CD14-positive monocyte (primary cell): ENCODE measurements at places on chromosomes 3 and 15. TPM values are rescaled to one million over a fixed set of nuclear protein-coding genes. Genes with fewer than 3 reads are reported as not detected.
A peak's percentile ranks its signal among the peaks of the same experiment; 100 is the strongest.

The ITIH1 gene
- polyA plus RNA-seq, result 0.75 TPM

The PODXL2 gene
- polyA plus RNA-seq, result 0.64 and 0.75 TPM in 2 replicates

The ZPLD1 gene
- polyA plus RNA-seq, result not detected

The GOLGB1 gene
- 2.9 and 7.1 TPM in 2 replicates for polyA plus RNA-seq

The SETD2 gene
- polyA plus RNA-seq, result 12.1 and 22.4 TPM in 2 replicates

The ISLR gene
- not detected for polyA plus RNA-seq

The GASK1A gene
- polyA plus RNA-seq, result not detected

The ABHD5 gene
- 32.9 TPM for polyA plus RNA-seq

The GPR62 gene
- polyA plus RNA-seq, result not detected in 2 replicates

The EXD1 gene
- polyA plus RNA-seq, result 0.08 TPM

The GOLGA6L7 gene
- not detected in 2 replicates for polyA plus RNA-seq

The RNU5B-1 gene
- polyA plus RNA-seq, result not detected

- DNase-seq, result no peak
- H3K27me3 ChIP-seq, result no peaks in the 10 kb centered on the region
- no peak overlapping the region for H3K27ac ChIP-seq
- H3K4me1 ChIP-seq, result no peaks in the 10 kb centered on the region
- H3K36me3 ChIP-seq, result no peaks in the 10 kb centered on the region
Measured at GRCh38 chr15:39127151-39127790, 453.6 kb upstream of the THBS1 start.

DNA sequence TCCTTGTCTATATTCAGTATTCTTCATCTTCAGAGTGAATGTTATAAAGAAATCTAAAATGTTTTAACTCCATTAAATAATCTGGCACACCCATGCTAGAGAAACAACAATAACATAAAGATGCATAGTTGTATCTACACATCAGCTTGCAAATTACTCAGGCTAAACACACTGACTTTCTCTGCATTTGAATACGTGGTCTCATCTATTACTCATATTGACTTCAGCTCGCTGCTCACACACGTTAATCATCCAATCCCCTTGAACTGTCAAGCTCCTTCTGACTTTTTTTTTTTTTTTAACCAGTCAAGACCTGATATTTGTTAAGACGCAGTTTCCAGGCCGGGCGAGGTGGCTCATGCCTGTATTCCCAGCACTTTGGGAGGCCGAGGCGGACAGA, 1137.3 kb upstream of the CADM2 start:
- no peaks in the 10 kb centered on the region for H3K4me1 ChIP-seq
- no peak for DNase-seq
- no peaks in the 10 kb centered on the region for H3K36me3 ChIP-seq
- no peaks in the 10 kb centered on the region for H3K27me3 ChIP-seq
- no peak overlapping the region for H3K27ac ChIP-seq
- H3K4me3 ChIP-seq, result no peak overlapping the region

DNA sequence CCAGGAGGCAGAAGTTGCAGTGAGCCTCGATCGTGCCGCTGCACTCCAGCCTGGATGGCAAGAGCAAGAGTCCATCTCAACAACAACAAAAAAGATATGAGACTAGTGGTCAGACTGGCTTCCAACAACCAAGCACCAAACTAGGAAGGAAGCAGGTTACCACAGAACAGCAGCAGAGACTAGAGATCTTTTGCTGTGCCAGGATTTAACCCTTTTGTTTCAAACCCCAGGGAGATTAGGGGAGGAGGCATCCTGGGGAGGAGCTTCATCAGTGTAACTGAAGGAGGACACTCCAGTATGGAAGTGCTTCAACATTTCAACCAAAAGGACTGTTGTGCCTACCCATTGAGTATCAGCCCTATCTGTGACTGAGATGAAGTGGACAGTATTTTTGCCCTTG, 240.3 kb downstream of the ZIC1 start:
- no peaks in the 10 kb centered on the region for H3K36me3 ChIP-seq
- H3K27me3 ChIP-seq, result no peaks in the 10 kb centered on the region
- no peak overlapping the region for H3K4me3 ChIP-seq
- DNase-seq, result no peak
- H3K4me1 ChIP-seq, result no peaks in the 10 kb centered on the region

DNA sequence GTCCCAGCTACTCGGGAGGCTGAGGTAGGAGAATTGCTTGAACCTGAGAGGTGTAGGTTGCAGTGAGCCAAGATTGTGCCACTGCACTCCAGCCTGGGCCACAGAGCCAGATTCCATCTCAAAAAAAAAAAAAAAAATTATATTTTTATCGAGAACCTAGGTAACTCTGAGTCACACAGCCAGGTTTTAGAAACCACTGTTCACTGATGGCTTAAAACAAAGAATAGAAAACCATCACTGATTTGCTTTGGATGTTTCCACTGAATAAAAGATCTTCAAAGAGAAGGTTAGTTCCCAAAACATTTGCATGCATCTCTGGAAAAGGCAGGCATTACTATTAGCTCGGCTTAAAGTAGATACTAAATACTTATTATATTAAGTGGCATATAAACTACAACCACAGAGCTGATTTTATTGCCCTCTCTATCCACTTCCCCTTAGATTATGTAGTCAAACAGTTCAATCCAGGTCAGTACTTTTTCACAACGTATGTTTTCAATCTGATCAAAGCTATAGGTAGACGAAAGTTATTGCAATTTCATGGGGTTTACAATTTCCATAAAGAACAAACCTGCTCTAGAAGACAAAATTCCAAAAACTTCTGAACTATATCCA, 1.4 kb downstream of the B4GALT4 start:
- DNase-seq, result no peak
- peaks cover 19% of the 10 kb centered on the region for H3K36me3 ChIP-seq
- H3K4me3 ChIP-seq, result no peak overlapping the region
- no peaks in the 10 kb centered on the region for H3K27me3 ChIP-seq
- H3K4me1 ChIP-seq, result peaks cover 28% of the 10 kb centered on the region

DNA sequence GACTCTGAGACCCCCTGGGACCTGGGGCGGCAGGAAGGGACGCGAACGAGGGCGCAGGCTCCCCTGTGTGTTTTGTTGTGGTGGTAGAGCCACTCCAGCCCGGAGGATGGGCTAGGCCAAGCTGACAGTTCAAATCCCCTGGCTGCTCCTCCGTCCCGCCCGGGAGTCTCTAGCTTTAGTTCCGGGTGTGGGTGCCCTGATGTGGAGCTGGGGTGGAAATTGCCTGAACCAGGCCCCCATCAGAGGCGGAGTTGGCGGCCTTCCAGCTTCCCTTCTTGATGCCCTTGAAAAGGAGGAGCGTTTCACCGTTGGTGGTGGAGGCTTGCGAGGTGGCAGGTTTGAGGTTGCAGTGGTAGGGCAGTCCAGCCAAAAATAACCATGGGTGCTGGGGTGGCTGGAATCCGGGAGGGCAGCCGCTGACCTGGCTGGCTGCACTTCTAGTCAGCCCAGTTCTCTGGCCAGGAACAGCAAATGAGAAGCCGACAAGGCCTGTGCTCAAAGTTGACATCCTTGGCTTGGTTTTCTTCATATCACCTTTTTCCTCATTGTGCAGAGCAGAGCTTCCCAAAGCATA, 817 bp downstream of the CLK3 start:
- H3K4me1 ChIP-seq, result peaks cover 15% of the 10 kb centered on the region
- peak overlapping the region; percentile 95 for H3K27ac ChIP-seq
- H3K36me3 ChIP-seq, result peaks cover 40% of the 10 kb centered on the region

GRCh38 chr15:51237816-51238215, 100.6 kb downstream of the CYP19A1 start:
- H3K27me3 ChIP-seq, result no peaks in the 10 kb centered on the region
- H3K27ac ChIP-seq, result no peak overlapping the region
- H3K4me3 ChIP-seq, result no peak overlapping the region
- peaks cover 10% of the 10 kb centered on the region for H3K4me1 ChIP-seq
- H3K36me3 ChIP-seq, result no peaks in the 10 kb centered on the region

GRCh38 chr3:172256101-172256734, 192.0 kb downstream of the GHSR start:
- H3K36me3 ChIP-seq, result peaks cover 54% of the 10 kb centered on the region
- peak; percentile 7 for DNase-seq
- H3K27me3 ChIP-seq, result no peaks in the 10 kb centered on the region
- H3K4me1 ChIP-seq, result no peaks in the 10 kb centered on the region

GRCh38 chr3:122679882-122680474, 661 bp upstream of the PARP14 start:
- H3K27me3 ChIP-seq, result no peaks in the 10 kb centered on the region
- H3K4me3 ChIP-seq, result peak overlapping the region; percentile 78
- peak overlapping the region; percentile 89 for H3K27ac ChIP-seq
- H3K4me1 ChIP-seq, result peaks cover 48% of the 10 kb centered on the region

GRCh38 chr3:107284612-107285011, 92.6 kb upstream of the CCDC54 start:
- H3K4me1 ChIP-seq, result no peaks in the 10 kb centered on the region
- H3K36me3 ChIP-seq, result no peaks in the 10 kb centered on the region
- no peak for DNase-seq
- H3K4me3 ChIP-seq, result no peak overlapping the region
- no peaks in the 10 kb centered on the region for H3K27me3 ChIP-seq

DNA sequence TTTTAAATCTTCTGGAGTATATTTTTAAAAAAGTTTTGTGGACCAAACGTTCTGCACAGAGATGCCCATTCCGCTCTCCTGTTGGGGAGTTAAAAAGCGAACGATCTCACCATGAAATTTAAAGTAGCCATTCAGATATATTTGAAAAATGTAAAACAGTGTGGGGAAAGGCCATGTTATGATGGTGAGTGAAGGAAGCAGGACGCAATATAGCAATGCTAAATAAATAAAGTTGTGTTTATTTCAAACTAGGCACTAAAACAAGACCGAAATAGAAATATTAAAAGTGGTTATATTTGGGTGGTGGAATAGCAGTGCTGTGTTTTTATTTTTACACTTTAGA, 327 bp upstream of the CCDC13 start:
- no peaks in the 10 kb centered on the region for H3K27me3 ChIP-seq
- H3K4me3 ChIP-seq, result peak overlapping the region; percentile 52
- no peak for DNase-seq
- H3K27ac ChIP-seq, result peak overlapping the region; percentile 91
- H3K4me1 ChIP-seq, result peaks cover 15% of the 10 kb centered on the region

- no peaks in the 10 kb centered on the region for H3K36me3 ChIP-seq
- H3K4me3 ChIP-seq, result no peak overlapping the region
- H3K4me1 ChIP-seq, result no peaks in the 10 kb centered on the region
- no peak for DNase-seq
- no peaks in the 10 kb centered on the region for H3K27me3 ChIP-seq
Measured at GRCh38 chr3:133854264-133855001, 41.2 kb downstream of the RAB6B start.

DNA sequence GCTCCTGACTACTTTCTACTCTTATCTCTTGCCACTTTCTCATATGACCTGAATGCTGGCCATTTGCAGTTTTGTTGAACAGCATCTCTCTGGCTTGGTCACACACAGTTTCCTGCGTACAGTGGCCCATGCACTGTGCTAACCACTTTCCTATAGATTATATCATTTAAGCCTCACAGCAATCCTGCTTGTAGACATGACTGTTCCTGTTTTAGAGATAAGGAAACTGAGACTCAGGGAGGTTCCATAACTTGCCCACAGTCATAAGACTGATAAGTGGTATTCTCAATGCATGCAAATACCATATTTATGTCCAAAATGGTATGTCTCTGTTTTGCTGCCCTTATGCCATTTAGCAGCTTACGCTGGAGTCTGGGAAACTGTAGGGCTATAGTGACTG, 229.5 kb downstream of the NR1D2 start:
- no peaks in the 10 kb centered on the region for H3K27me3 ChIP-seq
- no peaks in the 10 kb centered on the region for H3K4me1 ChIP-seq
- no peaks in the 10 kb centered on the region for H3K36me3 ChIP-seq
- no peak for DNase-seq
- H3K4me3 ChIP-seq, result no peak overlapping the region

- peaks cover 81% of the 10 kb centered on the region for H3K36me3 ChIP-seq
- H3K4me3 ChIP-seq, result no peak overlapping the region
- DNase-seq, result no peak
- no peaks in the 10 kb centered on the region for H3K27me3 ChIP-seq
- H3K4me1 ChIP-seq, result no peaks in the 10 kb centered on the region
Measured at GRCh38 chr3:172391592-172392302, 56.5 kb downstream of the GHSR start.

- no peak overlapping the region for H3K27ac ChIP-seq
- DNase-seq, result no peak
- H3K36me3 ChIP-seq, result peaks cover 7% of the 10 kb centered on the region
- H3K4me1 ChIP-seq, result no peaks in the 10 kb centered on the region
Measured at GRCh38 chr3:20066850-20067617, 26.8 kb downstream of the KAT2B start.

GRCh38 chr3:71973274-71974030, 188.5 kb upstream of the PROK2 start:
- peak; percentile 71 for DNase-seq
- peaks cover 7% of the 10 kb centered on the region for H3K4me1 ChIP-seq
- H3K4me3 ChIP-seq, result no peak overlapping the region
- no peaks in the 10 kb centered on the region for H3K27me3 ChIP-seq
- H3K36me3 ChIP-seq, result no peaks in the 10 kb centered on the region

- no peak overlapping the region for H3K27ac ChIP-seq
- H3K4me3 ChIP-seq, result no peak overlapping the region
- no peaks in the 10 kb centered on the region for H3K36me3 ChIP-seq
- no peak for DNase-seq
Measured at GRCh38 chr3:168154089-168154488, 58.4 kb upstream of the GOLIM4 start.

GRCh38 chr3:123349566-123350435, 99.1 kb downstream of the ADCY5 start:
- DNase-seq, result no peak
- no peaks in the 10 kb centered on the region for H3K36me3 ChIP-seq
- H3K27me3 ChIP-seq, result no peaks in the 10 kb centered on the region
- H3K27ac ChIP-seq, result no peak overlapping the region

DNA sequence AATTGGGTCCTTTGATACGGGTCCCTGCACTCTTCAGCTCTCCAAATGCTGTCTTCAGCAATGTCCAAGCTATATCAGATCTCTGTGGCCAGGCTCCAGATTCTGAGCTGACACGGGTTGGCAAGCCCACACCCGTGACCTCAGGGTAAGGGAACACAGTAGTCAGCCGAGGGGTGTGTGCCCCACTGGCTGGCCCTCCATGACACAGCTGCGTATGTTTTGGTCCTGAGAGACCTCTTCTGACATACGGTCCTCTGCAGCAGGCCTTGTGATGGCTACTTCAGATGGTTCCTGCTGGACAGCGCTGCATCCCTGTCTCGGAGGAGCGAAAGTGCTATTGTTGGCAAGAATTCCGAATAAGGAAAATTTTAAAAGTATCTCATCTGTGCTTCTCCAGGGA, 85.2 kb upstream of the ADAMTS17 start:
- no peaks in the 10 kb centered on the region for H3K36me3 ChIP-seq
- H3K4me1 ChIP-seq, result no peaks in the 10 kb centered on the region
- H3K4me3 ChIP-seq, result no peak overlapping the region
- no peak overlapping the region for H3K27ac ChIP-seq

DNA sequence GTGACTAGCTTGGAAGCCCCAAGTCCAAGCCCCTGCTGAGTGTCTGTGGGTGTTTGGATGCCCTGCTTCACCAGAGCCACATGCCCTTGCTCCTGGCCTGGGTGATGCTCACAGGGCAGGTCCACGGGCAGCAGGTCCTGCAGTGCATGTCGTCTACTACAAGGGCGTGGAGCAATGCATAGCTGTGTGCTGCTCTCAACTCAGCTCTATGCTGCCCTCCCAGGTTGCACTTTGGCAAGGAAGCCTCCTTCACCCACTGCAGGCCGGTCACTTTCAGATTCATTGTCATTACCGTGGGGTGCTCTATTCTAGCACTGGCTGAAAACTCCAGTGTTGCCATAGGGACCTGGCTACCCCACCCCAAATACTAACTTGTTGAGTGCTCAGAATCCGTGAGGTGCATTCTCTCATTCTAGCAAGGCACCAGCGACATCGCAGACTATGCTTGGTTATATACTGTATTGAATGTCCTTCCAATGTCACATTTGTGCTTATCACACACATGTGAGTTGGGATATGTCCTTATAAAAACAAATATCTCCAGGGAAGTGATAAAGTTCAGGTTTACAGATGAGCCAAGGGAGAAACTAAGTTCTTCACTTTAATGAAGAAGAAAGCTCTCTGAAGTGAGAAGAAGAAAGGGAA, 51.8 kb downstream of the GRAMD1C start:
- no peak for DNase-seq
- no peaks in the 10 kb centered on the region for H3K4me1 ChIP-seq
- H3K27ac ChIP-seq, result no peak overlapping the region
- H3K27me3 ChIP-seq, result no peaks in the 10 kb centered on the region
- H3K4me3 ChIP-seq, result no peak overlapping the region
- no peaks in the 10 kb centered on the region for H3K36me3 ChIP-seq
